ENCODE measurements at places on chromosomes 11 and 22. TPM values are rescaled to one million over a fixed set of nuclear protein-coding genes. Genes with fewer than 3 reads are reported as not detected.

Gene CCDC88B
- total RNA-seq, result 1.2 TPM

Gene PNPLA5
- not detected for total RNA-seq

Gene ALDH3B2
- total RNA-seq, result not detected

Gene OR10D3
- not detected for total RNA-seq

Gene TMA7B
- not detected for total RNA-seq

Gene PKNOX2
- total RNA-seq, result not detected

Gene KCTD14
- 0.51 TPM for total RNA-seq

Gene RFPL3
- total RNA-seq, result not detected

Data from dermis blood vessel endothelial cell (primary cell).